Aorta (tissue), 5 donors: ENCODE measurements at places on chromosomes 3 and 15.
A peak's percentile ranks its signal among the peaks of the same experiment; 100 is the strongest.

DNA sequence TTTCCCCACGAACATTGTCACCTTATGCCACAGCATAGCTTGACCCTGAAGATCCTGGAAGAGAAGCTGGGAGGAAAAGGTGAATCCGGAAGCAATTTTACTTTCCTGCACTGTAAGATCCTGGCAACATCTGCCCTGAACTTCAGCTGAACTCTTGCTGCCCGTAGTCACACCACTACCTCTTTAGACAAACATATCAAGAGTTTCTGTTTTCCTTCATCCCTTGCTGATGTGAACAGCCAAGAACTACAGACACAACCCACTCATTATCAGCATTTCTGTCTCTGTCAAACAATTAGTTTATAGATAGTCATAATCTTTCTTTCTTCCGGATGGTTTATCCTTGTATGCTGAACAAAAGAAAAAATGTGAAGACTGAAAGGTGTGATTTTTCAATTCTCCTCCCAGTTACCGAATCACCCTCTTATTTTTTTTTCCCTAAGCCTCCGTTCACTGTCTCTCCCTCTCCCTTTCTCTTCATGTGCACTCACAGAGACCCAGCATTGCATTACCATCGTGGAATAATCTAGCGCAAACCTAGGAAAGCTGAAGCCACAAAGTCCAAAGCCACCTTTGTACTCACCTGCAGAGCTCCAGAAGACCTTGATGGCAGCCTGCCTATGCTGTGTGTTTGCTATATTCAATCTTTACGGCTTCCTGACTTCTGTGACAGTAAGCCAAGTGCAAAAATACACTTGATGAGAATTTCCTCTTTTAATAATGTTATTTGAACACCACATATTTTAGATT lies 229.2 kb downstream of the CDIN1 start:
- no peak overlapping the region for H3K4me3 ChIP-seq
- no peak for DNase-seq
- no peak overlapping the region for H3K27ac ChIP-seq
- no peaks in the 10 kb centered on the region for H3K36me3 ChIP-seq
- H3K27me3 ChIP-seq = no peaks in the 10 kb centered on the region

- H3K27me3 ChIP-seq = no peaks in the 10 kb centered on the region
- no peaks in the 10 kb centered on the region for H3K4me1 ChIP-seq
- no peak for DNase-seq
- H3K4me3 ChIP-seq = no peak overlapping the region
- H3K27ac ChIP-seq = no peak overlapping the region
Observed at GRCh38 chr3:147653367-147653923, 244.3 kb downstream of the ZIC1 start.

- no peaks in the 10 kb centered on the region for H3K36me3 ChIP-seq
- no peak for DNase-seq
- H3K27ac ChIP-seq = no peak overlapping the region
- no peaks in the 10 kb centered on the region for H3K27me3 ChIP-seq
- H3K4me1 ChIP-seq = peaks cover 6% of the 10 kb centered on the region
Observed at GRCh38 chr15:95132774-95133173, 901.4 kb downstream of the MCTP2 start.

DNA sequence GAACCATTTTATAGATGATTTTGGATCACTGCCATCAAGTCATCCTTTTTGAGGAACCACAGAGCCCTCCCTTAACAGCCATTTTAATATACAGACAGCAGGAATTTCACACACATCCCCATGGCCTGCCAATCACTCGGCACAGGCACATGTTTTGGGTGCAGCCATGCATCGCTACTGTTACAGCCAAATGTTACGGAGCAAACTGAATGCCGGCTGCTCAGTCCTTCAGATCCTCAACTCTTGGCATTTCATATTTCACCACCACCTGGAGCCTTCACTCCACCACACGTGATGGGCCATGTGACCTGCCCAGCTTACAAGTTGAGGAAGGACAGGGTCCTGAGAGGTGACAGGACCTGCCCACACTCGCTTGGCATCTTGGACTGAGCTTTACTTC lies 90.8 kb downstream of the OXNAD1 start:
- H3K27me3 ChIP-seq = no peaks in the 10 kb centered on the region
- no peak overlapping the region for H3K4me3 ChIP-seq
- H3K4me1 ChIP-seq = no peaks in the 10 kb centered on the region
- no peak for DNase-seq

DNA sequence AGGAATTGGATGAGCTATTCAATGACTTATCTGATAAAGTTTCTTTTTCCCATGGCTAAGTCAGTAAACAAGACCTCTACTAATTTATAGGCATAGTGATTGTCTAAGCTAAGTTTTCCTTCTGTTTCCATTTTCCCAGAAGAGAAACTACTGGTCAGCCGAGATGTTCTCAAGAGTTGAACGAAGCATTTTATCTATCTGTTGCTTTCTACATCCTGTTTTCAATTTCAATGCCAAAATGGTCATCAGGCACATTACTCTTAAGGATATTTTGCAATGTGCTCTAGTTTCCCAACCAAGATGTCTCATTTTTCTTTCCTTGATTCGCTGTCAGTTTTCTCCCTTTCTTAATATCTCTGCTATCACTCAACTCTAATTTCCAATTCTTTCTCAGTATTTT lies 228.7 kb downstream of the MBNL1 start:
- H3K36me3 ChIP-seq = no peaks in the 10 kb centered on the region
- H3K27me3 ChIP-seq = no peaks in the 10 kb centered on the region
- no peak overlapping the region for H3K4me3 ChIP-seq
- H3K4me1 ChIP-seq = no peaks in the 10 kb centered on the region

GRCh38 chr3:119834754-119835370 lies 53.0 kb downstream of the NR1I2 start:
- DNase-seq = no peak
- no peak overlapping the region for H3K27ac ChIP-seq
- H3K4me3 ChIP-seq = no peak overlapping the region
- no peaks in the 10 kb centered on the region for H3K27me3 ChIP-seq
- H3K4me1 ChIP-seq = no peaks in the 10 kb centered on the region

DNA sequence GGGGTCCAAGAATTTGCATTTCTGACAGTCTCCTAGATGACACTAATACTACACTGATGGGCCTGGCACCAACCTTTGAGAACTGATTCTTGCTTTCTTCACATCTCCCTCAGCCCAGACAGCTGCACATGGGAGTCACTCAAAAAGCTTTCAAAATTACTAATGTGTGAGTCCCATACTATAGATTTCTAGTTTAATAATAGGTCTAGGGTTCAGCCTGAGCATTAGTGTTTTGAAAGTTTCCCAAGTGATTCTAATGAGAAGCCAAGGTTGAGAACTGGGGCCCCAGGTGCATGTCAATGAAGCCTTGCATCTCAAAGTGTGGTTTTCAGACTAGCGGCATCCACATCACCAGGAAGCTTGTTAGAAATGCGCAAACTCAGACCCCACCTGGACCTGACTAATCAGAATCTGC lies 159.9 kb upstream of the CMC1 start:
- no peaks in the 10 kb centered on the region for H3K36me3 ChIP-seq
- H3K27me3 ChIP-seq = no peaks in the 10 kb centered on the region
- no peaks in the 10 kb centered on the region for H3K4me1 ChIP-seq
- H3K4me3 ChIP-seq = no peak overlapping the region
- no peak for DNase-seq

DNA sequence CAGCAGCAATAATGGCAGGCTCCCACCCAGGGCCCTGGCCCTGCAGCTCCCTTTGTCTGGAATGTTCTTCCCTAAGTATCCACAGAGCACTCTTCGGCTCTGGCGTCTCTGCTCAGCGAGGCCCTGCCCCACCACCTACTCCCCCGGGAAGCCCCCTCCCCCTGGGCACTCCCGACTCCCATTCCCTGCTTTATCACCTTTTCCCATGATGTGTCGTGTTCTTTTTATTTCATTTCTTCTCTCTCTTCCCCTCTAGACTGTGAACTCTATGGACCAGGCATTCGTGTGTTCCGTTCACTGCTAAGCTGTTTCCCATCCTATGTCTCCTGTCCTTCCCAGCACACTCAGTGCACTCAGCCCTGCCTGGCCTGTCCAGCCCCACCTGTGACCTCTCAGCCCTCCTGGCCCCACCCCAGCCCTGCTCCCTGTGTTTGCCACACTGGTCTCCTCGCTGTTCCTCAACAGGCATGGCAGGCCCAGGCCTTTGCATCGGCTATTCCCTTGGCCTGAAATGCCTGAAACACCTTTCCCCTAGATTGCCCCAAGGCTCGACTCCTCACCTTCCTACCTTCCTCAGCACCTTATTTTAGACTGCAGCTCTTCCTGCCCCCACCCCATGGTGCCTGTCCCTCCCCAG lies 107.4 kb downstream of the TPRA1 start:
- H3K36me3 ChIP-seq = no peaks in the 10 kb centered on the region
- no peak overlapping the region for H3K27ac ChIP-seq
- no peaks in the 10 kb centered on the region for H3K27me3 ChIP-seq
- H3K4me3 ChIP-seq = no peak overlapping the region
- peak; percentile 58 for DNase-seq

- no peaks in the 10 kb centered on the region for H3K27me3 ChIP-seq
- no peaks in the 10 kb centered on the region for H3K36me3 ChIP-seq
- no peak overlapping the region for H3K27ac ChIP-seq
- H3K4me1 ChIP-seq = no peaks in the 10 kb centered on the region
- H3K4me3 ChIP-seq = no peak overlapping the region
- no peak for DNase-seq
Observed at GRCh38 chr3:121232309-121233225, 313.2 kb downstream of the POLQ start.

GRCh38 chr3:37574177-37574943 lies 287.3 kb upstream of the CTDSPL start:
- no peak for DNase-seq
- no peaks in the 10 kb centered on the region for H3K27me3 ChIP-seq
- H3K36me3 ChIP-seq = no peaks in the 10 kb centered on the region
- H3K4me1 ChIP-seq = no peaks in the 10 kb centered on the region

- DNase-seq = no peak
- H3K36me3 ChIP-seq = no peaks in the 10 kb centered on the region
- peaks cover 3% of the 10 kb centered on the region for H3K4me1 ChIP-seq
Observed at GRCh38 chr3:171747223-171747920, 62.9 kb downstream of the PLD1 start.

DNA sequence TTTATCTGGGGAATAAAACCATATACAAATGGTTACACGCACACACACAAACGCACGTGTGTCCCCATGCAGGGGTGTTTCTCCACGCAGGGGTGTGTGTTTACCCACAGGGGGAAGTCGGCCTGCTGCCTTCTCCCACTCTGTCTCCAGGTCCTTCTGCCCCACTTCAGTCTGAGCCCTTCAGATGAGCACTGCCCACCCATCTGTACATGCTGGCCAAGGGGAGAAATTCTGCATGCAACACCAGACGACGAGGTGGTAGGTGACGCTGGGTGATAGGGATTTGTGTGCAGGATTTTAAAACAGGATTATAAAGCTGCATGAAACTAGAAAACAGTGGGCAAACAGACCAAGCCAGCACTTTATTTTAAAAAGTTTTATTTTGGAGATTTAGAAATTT lies 122.5 kb downstream of the TJP1 start:
- H3K27ac ChIP-seq = no peak overlapping the region
- H3K36me3 ChIP-seq = peaks cover 9% of the 10 kb centered on the region
- H3K4me1 ChIP-seq = no peaks in the 10 kb centered on the region
- DNase-seq = no peak

DNA sequence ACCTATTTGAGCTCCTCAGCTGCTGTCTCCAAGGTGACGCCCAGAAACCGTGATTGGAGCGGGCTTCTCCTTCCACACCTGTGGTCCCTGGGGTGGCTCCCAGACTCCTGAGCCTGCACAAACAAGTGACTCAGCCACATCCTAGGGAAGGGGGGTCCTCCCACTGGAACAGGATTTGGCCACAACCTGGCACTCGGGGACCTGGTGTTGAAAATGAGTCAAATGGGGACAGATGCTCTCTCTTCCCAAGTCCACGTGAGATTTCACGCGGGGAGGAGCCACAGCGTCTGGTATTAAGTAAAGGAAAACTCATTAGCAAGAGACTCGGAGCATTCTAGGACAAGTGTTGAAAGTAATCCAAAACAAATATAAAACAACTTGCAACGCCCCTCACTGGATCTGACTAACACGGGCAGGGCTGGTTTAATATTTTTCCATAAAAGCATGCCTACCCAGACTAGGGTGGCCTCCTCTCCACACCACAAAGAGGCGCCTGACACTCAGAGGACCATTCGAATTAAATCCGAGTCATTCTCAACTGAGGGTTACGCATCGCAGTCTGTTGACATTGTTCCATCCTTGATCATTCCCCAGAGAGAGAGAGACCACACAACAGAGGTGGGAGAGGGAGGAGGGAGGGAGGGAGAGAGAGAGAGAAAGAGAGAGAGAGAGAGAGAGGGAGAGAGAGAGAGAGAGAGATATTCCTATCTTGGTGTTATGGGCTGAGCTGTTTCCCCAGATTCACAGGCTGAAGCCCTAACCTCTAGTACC lies 74.4 kb downstream of the MGLL start:
- peaks cover 11% of the 10 kb centered on the region for H3K4me1 ChIP-seq
- H3K27ac ChIP-seq = peak overlapping the region; percentile 82
- DNase-seq = peak; percentile 92

DNA sequence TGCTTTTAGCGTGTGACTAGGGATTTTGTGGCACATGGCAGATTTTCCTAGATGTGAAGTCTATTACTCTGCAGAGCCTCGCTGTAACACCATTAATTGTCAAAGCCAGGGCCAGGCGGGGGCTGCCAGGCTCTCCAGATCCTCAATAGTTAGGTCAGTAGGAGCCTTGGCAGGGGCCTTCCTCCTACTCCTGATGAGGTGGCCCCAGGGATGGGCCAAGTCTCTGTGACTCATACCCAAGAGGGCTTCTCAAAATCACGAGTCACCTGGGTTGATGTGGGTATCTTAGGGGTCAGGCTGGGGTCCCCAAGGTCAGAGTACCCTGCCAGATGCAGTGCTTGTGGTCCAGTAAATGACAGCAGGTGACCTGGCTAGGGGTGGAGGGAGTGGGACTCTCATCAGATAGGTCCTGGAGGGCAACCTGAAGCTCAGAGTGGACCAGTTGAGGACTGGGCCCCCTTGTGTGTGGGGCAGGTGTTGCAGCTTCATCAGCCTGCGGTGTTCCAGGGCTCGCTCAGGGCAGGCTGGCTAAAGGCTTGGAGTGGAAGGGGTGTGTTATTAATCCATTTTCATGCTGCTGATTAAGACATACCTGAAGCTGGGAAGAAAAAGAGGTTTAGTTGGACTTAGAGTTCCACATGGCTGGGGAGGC lies 88.5 kb upstream of the MYZAP start:
- H3K4me1 ChIP-seq = peaks cover 5% of the 10 kb centered on the region
- no peak for DNase-seq
- no peak overlapping the region for H3K27ac ChIP-seq
- H3K36me3 ChIP-seq = no peaks in the 10 kb centered on the region
- no peak overlapping the region for H3K4me3 ChIP-seq

DNA sequence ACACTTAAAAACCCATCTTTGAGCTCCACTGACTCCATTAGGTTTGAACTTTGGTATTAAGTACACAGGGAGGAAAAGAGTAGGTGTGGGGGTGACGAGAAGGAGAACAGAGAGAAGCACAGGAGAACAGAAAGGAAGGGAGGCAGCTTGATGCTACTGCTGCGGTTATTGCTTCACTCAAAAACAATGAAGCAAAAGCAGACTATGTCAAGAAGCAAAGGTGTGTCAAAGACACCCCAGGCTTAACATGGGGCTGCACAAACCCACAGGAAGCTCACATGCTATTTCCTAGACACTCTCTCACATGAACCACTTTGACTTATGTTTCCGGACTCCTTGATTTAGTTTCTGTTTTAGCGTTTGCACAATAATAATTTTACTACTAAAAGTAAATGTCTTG lies 961.0 kb upstream of the CFAP20DC start:
- H3K27ac ChIP-seq = no peak overlapping the region
- H3K27me3 ChIP-seq = no peaks in the 10 kb centered on the region
- H3K36me3 ChIP-seq = no peaks in the 10 kb centered on the region
- DNase-seq = no peak
- no peaks in the 10 kb centered on the region for H3K4me1 ChIP-seq
- H3K4me3 ChIP-seq = no peak overlapping the region

GRCh38 chr3:157805538-157805937 lies 300.7 kb downstream of the SHOX2 start:
- H3K27ac ChIP-seq = no peak overlapping the region
- DNase-seq = no peak
- no peak overlapping the region for H3K4me3 ChIP-seq
- H3K36me3 ChIP-seq = no peaks in the 10 kb centered on the region
